Hippocampal formation (tissue), 2 donors: ENCODE measurements at places on chromosomes 5 and 9.

- DNase-seq: no peak
These were observed 131.5 kb downstream of the MTX3 start for GRCh38 chr5:79859588-79859987.

DNA sequence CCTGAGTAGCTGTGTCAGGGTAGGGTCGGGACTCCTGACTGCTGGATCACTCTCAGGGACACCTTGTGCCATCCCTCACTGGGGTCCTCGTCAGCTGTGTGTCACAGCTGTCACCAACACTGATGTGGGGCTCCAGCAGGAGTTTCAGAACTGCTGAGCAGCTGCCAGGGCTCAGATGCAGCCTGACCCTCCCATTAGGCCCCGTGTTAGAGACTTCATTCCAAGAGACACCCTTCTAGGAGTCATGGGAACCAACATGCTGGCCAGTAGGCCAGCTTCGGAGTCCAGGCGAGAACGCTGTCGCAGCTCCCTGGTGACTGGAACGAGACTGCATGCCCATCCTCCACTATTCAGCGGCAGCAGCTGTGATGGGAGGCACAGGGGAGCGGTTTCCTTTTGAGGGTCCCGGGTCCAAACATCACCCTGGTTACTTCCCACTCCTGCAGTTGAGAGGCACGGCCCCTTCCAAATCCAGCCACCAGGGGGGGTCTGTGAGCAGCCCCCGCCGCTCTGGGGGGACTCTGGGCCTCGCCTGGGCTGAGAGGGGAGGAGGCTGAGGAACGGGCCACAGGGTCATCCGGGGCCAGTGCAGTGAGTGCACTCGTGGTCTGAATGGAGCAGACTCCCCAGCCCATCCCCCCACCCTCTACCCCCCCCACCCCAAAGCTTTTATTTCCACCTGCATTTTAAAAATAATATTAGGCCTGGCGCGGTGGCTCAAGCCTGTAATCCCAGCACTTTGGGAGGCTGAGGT, 12.6 kb upstream of the TCF7 start:
- DNase-seq: peak; percentile 45

- no peak for DNase-seq
These were observed 5.9 kb upstream of the FRMD3 start for GRCh38 chr9:83544002-83544698.

- no peak for DNase-seq
These were observed 130.0 kb downstream of the ENC1 start for GRCh38 chr5:74510476-74511075.

GRCh38 chr5:136516637-136517036, 151.3 kb upstream of the TRPC7 start:
- no peak for DNase-seq

- DNase-seq: no peak
These were observed 1290.0 kb downstream of the EFNA5 start for GRCh38 chr5:106380736-106381135.
